ENCODE measurements at places on chromosomes 5 and 9.

DNA sequence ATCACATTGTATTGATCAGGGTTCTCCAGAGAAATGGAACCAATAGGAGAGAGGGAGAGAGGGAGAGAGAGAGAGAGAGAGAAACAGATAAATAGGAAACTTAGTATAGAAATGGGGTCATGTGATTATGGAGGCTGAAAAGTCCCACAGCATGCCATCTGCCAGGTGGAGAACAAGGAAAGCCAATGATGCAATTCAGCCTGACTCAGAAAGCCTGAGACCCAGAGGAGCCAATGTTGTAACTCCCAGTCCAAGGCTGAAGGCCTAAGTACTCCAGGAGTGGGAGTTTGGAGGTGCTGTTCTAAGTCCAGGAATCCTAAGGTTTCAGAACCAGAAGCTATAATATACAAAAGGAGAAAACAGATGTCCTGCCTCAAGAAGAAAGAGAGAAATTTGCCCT, 48.4 kb upstream of the ISOC1 start:
- no peak for DNase-seq

GRCh38 chr5:155982354-155982753, 344.6 kb upstream of the SGCD start:
- no peak for DNase-seq

DNA sequence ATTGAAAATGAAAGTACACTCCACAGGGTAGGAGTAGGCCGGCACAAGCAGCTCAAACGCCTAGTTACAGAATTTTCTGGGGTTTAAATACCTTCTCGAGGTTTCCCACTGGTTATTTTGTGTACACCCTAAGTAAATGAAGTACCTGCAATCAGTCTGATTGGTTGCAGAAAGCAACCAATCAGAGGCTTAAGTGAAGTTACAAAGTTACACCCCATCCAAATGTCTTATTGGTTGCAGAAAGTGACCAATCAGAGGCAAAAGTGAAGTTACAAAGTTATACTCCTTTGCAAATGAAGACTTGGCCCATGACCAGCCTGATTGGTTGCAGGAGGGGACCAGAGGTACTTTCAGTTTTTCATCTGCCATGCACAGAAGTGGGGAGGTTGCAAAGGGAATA, 33.2 kb upstream of the ERAP2 start:
- DNase-seq = no peak

- DNase-seq = no peak
These were observed 56.1 kb downstream of the MEF2C start for GRCh38 chr5:88826646-88827585.

GRCh38 chr9:130167927-130168326, 4.3 kb upstream of the NCS1 start:
- no peak for DNase-seq

GRCh38 chr9:22148876-22149637, 140.0 kb upstream of the CDKN2B start:
- DNase-seq = no peak
